Mesothelial cell of epicardium (in vitro differentiated cells): ENCODE measurements at places on chromosomes 12 and 14. TPM values are rescaled to one million over a fixed set of nuclear protein-coding genes. Genes with fewer than 3 reads are reported as not detected.

Gene HSPA2
- 10.1 to 10.6 TPM (median 10.5 TPM) in 3 replicates for total RNA-seq

Gene NAV3
- total RNA-seq = 17.2 to 28.7 TPM (median 20.2 TPM) in 3 replicates

Gene IL22
- not detected in 3 replicates for total RNA-seq

Gene MYH6
- not detected in 3 replicates for total RNA-seq

Gene TMPRSS12
- total RNA-seq = 0.24 to 0.27 TPM in 2 of 3 replicates, not detected in the other

Gene BCL11B
- 11.6 to 12.3 TPM (median 11.8 TPM) in 3 replicates for total RNA-seq

Gene SIRT4
- 3.9 to 4.6 TPM (median 4.3 TPM) in 3 replicates for total RNA-seq

Gene FAIM2
- total RNA-seq = 0.13 to 0.47 TPM (median 0.29 TPM) in 3 replicates

- DNase-seq = no peak
These were observed 34.2 kb upstream of the C12orf50 start for GRCh38 chr12:88063375-88063774.

DNA sequence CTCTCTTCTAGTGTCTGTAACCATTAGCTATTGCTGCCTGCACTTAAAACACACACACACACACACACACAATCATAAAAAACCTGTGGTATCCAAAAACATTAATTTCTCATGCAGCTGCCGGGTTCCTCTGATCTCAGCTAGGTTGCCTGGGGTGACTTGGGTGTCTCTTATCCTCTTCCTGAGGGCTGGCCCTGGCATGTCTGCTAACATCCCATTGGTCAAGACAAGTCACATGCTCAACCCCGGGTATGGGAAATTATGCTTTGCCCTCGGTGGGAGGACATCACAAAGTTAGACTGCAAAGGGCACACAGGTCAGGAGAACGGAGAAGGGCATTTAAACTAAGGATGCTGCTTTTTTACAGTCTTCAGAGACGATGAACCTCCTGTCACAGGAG lies 55.7 kb downstream of the TRPV4 start:
- DNase-seq = no peak

- DNase-seq = no peak
These were observed 11.1 kb upstream of the PTGES3 start for GRCh38 chr12:56699020-56699661.

DNA sequence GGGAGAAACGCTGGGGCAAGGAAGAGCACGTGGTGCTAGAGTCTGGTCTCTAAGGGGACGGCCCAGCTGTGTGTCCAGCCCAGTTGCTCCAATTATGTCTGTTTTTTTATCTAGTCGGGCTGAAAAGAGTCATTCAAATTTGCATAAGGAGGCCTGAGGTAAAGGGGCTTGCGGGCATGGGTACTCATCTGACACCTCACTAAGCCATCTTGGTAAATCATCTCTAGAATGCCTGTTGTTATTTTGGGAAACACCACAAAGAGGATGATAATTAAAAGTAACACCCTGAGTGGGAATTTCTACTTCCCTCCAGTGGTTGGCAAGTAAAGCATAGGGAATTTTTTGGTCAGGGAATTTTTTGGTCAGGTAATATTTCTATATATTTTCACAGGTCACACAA lies 196.1 kb upstream of the ALG10B start:
- no peak for DNase-seq

GRCh38 chr12:4421590-4422031 lies 24.0 kb downstream of the FGF6 start:
- DNase-seq = no peak

DNA sequence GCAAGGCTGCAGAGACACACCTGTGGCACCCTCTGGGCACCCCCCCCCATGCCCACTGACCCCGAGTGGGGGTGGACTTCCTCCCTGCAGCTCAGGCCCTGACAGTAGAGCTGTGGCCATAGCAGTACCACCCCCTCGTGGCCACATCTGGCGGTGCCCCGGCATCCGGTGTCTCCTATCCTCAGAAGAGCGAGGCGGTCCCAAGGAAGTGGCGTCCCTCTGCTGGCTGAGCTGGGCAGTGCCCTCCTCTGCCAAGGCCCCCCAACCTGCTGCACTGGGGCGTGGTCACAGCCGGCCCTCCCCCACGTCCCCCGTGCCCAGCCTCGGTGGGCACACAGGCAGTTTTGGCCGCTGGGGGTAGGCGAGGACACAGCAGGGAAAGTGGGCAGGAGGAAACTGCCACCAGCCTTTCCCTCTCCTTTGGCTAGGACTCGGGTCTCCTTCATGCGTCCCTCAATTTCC lies 6.0 kb upstream of the SLC6A12 start:
- peak; percentile 75 for DNase-seq

DNA sequence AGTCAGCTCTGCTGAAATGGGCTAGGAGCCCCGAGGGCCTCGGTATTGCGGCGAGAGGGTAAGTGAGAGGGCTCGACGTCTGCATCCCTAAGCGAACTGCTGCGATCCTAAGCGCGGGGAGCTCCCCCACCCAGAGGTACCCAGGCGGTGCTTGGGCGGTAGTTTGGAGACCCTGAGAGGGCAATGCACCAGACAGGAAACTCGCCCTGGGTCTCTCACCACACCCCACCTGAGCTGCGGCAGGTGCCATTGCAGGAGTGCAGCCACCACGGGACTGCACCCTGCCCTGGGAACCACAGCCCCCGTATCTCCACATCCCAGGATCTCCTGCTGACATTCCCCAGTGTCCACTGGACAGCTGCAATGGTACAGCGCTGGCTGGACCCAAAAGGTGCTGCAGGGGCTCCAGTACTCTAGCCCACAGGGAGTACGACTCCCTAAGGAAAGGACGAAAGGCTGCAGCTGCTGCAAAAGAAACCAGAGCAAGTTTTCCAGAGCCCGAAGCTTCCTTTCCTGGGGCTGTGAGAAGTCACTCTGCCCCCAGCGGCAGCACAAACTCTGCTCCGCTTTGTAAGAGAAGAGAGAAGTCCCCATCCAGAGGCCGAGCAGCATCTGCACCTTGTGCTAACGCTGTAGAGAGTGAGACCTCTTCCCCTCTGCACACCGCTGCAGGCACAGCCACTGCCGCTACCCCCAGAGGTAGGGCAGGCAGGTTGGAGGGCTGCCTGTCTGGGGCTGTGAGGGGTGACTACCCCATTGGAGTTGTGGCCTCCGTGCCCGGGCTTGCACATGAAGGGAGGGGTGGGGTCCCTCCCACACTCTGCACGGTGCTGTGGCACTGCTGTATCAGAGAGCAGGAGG lies 31.1 kb upstream of the MON2 start:
- DNase-seq = peak; percentile 51

DNA sequence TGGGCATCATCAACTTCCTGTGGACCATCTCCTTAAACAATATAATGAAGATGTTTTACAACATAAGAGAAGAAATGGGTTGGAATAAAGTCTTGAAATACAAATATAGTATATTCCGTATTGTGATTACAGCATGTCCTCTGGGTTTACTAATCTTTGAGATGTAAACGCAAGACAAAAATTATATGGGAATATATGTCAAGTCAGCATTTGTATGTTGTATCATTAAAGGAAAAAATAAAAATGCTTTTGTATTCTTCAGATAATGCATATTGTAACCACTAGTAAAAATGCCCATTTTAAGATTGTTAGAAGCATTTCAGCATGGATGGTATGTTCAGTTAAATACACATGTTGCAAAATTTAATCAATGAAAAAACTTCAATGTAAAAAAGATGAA lies 893.3 kb downstream of the FLRT2 start:
- no peak for DNase-seq

DNA sequence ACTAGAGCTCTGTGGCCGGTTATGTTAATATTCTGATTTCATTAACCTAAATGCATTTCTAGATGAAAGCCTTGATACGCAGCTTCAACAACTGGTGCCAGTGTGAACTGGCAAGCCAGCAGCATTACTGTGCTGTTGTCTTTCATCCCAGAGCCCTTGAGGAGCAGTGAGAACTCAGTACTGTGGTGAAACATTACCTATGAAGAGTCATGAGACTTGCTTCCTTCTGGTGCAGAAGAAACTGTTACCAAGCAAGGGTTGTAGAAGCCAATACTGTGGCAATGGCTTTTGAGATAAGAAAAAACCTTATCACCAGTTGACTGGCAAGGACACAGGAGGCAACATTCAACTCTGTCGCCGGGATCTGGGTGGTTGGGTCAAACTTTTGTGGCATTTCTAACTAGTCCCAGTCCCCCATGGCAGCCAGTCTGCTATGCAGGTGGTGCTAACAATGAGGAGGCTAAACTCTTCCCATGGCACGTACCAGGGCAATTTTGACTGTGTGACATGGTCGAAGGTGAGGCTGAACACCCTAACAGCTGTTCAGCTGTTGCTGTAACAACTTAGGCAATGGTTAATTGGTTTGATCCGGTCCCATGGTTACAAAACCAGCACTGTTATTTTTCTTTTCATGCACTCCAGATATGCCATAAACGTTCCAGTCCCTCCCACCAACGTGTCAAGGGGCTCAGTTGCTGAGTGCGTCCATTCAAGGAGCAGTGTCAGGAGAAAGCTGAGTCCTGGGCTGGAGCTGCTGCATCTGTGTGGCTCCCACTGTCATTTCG lies 12.6 kb upstream of the LGALS3 start:
- DNase-seq = no peak

DNA sequence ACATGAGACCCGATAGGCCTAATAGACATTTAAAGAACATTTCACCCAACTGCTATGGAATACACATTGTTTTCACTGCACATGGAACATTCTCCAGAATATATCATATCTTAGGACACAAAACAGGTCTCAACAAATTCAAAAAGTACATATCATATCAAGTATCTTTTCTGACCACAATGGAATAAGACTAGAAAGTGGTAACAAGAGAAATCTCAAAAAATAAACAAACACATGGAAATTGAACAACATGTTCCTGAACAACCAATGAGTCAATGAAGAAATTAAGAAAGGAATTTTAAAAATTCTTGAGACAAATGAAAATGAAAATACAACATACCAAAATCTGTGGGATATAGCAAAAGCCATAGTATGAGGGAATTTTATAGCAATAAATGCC lies 208.1 kb downstream of the PTPRO start:
- no peak for DNase-seq

- no peak for DNase-seq
These were observed 375 bp downstream of the FAIM2 start for GRCh38 chr12:49903351-49903699.

GRCh38 chr12:50662116-50662510 lies 101.8 kb upstream of the ATF1 start:
- no peak for DNase-seq

GRCh38 chr14:33230021-33230420 lies 291.3 kb downstream of the NPAS3 start:
- no peak for DNase-seq

- no peak for DNase-seq
These were observed 270.1 kb downstream of the ADGRD1 start for GRCh38 chr12:131223791-131224225.

DNA sequence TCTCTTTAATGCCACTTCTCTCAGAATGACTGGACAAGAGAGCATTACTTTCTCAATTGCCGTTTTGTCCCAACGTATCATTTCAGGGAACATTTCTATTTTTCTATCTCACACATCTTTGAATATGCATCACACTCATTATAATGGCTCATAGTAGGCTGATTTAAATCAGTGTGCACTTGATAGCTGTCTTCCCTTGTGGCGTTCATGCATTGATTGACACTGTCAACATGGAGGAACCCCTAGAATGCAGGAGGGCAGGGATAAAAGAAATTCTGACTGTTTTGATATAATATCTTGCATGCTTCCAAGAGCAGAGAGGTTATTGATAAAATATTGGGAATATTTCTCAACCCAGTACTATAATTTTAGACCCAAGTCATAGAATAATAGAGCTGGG lies 1528.9 kb upstream of the FLRT2 start:
- DNase-seq = no peak

DNA sequence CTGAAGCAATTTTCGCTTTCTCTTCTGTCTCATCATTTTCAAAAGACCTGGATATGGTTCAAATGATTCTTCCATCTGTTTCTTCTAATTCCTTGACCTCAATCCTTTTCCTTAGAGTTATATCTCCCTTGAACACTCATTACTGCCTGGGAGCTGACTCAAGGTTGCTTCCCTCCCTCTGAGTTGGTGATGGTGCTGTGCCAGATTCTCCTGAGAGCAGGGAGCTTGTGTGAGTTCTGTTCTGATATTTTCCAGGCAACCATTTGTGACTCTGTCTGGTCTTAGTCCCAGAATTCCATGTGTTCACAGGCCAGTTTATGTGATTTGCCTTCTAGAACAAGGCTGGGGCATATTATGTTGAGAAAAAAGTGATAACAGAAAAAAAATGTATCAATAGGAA lies 505.1 kb upstream of the SYT1 start:
- no peak for DNase-seq

GRCh38 chr12:79174626-79175025 lies 310.1 kb downstream of the SYT1 start:
- no peak for DNase-seq

DNA sequence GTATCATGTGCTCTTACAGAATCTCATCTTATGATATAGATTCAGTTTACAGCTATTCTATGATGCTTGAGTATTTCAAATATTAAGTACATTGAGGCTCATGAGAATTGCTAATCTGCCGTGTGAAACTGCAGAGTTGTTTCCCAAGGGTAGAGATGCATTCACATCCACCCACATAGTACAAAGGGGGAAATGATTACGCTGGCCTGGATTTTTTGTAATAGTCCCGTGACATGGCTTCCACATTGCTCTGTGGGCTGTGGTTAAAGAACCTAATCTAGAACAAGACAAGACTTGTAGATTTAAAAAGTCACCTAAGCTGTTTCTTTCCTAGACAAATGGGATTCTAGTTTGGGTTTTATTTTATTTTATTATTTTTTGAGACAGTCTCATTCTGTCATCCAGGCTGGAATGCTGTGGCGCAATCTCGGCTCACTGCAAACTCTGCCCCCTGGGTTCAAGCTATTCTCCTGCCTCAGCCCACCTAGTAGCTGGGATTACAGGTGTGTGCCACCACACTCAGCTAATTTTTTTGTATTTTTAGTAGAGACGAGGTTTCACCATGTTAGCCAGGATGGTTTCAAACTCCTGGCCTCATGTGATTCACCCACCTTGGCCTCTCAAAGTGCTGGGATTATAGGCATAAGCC lies 13.0 kb upstream of the RIOX1 start:
- DNase-seq = no peak

- no peak for DNase-seq
These were observed 29.4 kb downstream of the SERPINA3 start for GRCh38 chr14:94641632-94641955.

DNA sequence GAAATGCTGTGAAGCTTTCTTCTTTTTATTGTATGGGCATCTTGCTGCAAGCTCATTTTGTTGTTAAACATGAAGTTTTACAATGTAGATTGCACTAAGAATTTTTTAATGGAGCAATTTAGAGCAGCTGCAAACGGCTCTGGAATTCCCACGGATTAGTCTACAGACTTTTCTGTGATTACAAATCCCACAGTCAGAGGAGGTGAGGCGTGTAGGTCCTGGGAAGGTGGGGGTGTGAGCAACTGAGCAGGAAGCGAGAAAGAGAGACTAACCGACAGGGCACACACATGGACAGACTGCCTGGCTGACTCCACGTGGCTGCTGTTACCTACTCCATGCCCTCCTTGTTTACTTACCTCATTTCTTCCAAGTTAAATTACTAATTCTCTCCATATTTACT lies 348.5 kb downstream of the NPAS3 start:
- DNase-seq = no peak

DNA sequence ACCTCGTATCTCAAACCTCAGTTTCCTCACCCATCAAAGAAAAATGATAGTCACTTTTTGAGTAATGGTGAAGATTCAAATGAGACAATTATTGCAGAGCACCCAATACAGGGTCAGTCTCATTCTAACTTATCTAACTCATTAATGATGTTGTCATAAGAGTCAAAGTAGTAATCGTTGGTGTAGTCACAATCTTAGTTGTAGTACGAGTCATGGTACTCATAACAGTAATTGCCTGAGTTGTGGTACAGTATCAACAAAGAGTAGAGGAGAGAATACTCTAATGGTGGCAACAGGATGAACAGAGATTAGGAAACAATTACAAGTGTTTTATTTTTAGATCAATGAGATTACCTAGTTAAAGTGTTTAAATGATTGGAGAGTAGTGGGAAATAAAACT lies 93.6 kb upstream of the TMTC2 start:
- no peak for DNase-seq
